ENCODE measurements at places on chromosomes 4 and X. TPM values are rescaled to one million over a fixed set of nuclear protein-coding genes. Genes with fewer than 3 reads are reported as not detected.
A peak's percentile ranks its signal among the peaks of the same experiment; 100 is the strongest.

- DNase-seq = no peak
These were observed 24.5 kb upstream of the PJA1 start for GRCh38 chrX:69189576-69190371.

- no peak for DNase-seq
These were observed 107.0 kb downstream of the ENPP6 start for GRCh38 chr4:184110452-184111224.

Gene KDR
- total RNA-seq = 0.30 TPM

GRCh38 chr4:1547131-1547855 is 136.8 kb downstream of the FAM53A start:
- no peak for DNase-seq

Gene LARP7
- 52.4 TPM for total RNA-seq

Gene ETNPPL
- not detected for total RNA-seq

- DNase-seq = no peak
These were observed 18.3 kb downstream of the LARP7 start for GRCh38 chr4:112655270-112655669.

DNA sequence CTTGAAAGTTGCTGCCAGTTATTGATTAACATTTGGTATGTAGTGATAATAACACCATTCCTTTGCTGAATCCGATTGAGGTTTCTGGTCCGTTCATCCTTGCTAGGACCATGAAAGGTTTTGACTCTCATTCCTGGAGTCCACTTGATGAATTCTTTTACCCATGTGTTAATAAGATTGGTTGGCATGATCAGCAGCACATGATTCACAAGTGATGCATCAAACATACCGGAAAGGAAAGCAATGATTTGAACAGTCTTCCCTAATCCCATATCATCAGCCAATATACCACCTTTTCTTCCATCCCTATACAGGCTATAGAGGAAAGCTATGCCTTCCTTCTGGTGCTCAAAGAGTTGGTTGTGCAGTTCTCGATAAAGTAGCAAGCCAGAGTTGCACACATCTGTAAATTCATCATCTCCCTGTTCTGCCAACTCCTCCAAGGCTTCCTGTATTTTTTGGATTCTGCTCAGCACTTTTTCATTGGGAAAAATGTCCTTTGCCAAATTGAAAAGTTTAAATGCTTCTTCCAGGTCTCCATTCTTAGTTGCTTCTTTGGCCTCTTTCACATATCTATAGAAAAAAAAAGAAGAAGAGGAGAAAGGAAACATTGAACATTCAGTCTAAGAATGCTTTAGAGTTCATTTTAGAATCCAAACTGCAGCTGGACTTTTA is 26.7 kb downstream of the PIN4 start:
- DNase-seq = no peak

Gene BGN
- total RNA-seq = 0.17 TPM

DNA sequence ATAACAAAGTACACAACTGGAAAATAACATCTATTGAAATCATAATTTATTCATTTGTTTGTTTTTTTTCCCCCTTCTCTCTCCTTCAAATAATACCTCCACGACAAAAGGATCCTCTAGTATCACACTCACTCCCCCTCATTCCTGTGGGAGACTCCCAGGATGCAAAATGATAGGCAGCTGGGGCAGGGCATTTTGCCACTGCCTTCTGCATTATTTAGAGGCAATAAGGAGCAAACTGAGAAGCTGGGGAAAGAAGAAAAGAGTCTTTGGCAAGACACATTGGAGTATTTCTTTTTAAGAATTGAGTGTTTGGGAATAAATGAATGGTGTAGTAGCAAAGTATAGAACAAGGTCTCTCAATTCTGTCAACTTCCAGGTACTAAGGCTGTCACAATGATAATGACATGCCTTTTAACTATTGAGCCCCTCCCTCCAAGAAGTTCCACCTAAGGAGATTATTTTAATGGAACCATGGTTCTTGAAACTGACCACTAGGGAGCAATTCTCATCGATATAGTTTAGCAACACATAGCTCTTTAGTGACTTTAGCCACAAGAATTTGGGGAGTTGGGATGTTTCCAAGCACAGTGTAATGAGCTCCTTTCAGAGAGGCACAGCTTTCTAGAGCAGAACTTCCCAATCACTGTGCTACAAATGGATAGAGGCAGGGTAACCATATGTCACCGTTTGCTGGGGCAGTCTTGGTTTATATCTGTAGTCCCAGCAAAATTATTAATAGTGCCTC is 303.3 kb downstream of the FRMPD4 start:
- peak; percentile 33 for DNase-seq

GRCh38 chrX:40107291-40108161 is 9.8 kb upstream of the BCOR start:
- DNase-seq = peak; percentile 36
